ENCODE measurements at places on chromosomes 4 and X.

- no peak for DNase-seq
Observed at GRCh38 chr4:83043801-83044407, 8.9 kb downstream of the COPS4 start.

- no peak for DNase-seq
Observed at GRCh38 chrX:104370089-104370488, 115.4 kb upstream of the ESX1 start.

DNA sequence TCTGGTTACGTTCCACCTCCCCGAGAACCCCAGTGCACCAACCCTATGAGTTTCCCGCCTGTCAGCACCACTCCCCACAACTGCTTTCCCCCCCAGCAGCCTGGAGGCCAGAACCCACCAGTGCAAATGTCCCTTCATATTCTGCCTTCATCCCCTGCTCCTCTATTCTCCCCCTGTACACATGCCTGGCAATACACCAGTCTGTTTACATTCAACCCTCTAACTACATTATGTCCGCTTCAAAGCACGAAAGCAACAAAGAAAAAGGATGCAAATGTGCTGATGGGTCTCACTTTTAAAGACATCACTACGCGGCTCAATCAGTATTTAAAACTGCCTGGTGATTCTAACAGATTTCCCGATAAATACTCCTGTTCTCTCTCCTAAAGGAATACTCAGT is 126.7 kb upstream of the SORBS2 start:
- no peak for DNase-seq

DNA sequence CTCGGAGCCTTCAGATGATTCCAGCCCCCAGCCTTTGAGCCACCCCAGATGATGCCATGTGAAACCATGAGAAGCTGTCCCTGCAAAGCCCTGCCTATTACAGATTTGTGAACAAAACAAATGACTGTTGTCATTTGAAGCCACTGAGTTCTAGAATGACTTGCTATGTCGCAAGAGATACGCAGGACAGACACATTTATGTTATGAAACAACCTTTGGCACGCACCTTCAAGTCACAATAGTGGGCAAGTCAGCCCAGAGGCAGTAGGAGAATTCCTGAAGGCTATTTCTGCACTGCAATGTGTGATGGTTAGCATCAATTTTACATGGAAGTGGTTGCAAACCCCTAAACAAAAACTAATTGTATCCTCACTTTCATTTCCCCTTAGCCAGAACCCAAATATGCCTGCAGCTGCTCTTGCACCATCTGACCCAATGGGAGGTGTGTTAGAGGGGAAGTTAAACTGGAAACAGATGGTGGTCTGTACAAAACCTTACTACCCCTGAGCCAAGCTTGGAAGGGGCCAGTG is 174.4 kb upstream of the ATP6AP2 start:
- DNase-seq, result no peak

DNA sequence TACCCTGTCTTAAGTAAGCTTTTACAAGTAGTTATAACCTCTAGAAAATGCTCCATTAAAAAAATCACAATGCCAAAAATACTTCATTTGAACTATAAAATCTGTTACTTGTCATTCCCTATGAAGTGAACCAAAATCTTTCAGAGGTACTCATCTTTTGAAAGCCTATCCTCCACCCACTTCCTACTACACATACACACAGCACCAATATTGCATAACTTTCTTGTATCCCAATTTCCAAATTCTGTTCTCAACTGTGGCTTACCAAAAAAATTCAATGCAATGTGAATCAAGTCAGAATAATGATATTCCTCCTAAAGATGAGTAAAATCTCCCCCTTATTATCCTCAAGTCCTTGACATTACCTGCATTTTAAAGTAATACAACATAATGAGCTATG is 15.9 kb downstream of the DHX15 start:
- no peak for DNase-seq

DNA sequence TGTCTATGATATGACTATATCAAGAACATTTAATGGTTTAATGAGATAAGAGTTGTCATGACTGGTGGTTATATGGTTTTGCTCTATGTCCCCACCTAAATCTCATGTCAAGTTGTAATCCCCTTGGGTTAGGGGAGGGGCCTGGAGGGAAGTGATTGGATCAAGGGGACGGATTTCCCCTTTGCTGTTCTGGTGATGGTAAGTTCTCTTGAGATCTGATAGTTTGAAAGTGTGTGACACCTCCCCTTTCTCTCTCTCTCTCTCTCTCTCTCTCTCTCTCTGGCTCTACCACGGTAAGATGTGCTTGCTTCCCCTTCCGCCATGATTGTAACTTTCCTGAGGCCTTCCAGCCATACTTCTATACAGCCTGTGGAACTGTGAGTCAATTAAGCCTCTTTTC is 803.4 kb downstream of the TRIML1 start:
- no peak for DNase-seq

DNA sequence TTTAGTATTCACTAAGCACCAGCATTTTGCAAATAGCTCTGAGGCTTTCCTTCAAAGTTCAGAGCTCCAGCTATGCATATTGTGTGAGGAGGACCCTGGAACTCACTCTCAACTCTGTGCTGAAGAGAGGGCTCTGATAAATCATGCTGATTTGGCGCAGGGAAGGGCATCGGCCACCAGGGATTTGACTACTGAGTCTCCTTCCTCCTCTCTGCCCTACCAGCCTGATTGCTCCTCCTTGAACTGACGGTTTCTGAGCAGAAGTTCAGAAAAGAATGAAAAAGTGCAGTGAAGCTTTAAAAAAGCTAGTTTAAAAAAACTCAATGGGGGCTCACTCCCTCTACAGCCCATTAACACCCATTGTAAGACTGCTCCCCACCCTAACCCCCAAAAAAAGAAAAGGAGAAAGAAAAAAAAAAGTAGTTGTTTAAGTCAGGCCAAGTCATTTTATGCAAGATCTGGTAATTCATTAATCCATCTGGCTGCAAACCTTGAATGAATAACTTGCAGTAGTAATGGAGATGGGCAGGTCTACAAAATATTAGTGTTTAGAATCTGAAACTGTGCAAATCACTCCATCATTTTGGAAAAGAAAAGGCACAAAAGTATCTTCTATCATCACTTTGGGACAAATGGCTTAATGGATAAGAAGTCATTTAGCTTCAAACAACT is 13.3 kb downstream of the PPARGC1A start:
- no peak for DNase-seq
